ENCODE measurements at places on chromosomes 3 and 15.

GRCh38 chr15:67152429-67152828, 87.0 kb downstream of the SMAD3 start:
- no peak for DNase-seq

- DNase-seq, result no peak
Measured at GRCh38 chr3:102348904-102349303, 85.9 kb upstream of the ZPLD1 start.

DNA sequence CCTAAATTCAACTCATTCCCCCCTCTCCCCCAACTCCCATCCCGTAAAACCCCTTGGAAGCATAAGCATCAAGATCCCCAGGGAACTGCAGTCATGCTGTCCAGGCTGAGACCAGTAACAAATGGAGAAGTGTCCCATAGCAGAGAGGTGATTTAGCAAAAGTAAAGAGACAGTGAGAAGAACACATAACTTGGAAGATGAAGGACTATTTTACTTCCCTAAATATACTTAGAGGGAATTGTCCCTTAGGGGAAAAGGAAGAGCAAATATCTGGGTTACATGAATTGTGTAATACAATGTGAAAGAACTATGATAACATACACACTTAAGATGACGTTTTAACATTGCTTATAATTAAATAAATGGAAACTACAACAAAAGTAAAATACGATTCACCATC, 61.6 kb upstream of the LRRFIP2 start:
- no peak for DNase-seq

- DNase-seq, result no peak
Measured at GRCh38 chr3:33277193-33277882, at the start of gene FBXL2. TSS of gene FBXL2 (plus strand) at chr3:33277442. CDS start at chr3:33277513, 71 bp downstream.

- DNase-seq, result no peak
Measured at GRCh38 chr3:167885277-167885676, 149.8 kb downstream of the SERPINI1 start.

- DNase-seq, result peak; percentile 88
Measured at GRCh38 chr3:128993461-128994172, at the start of gene CFAP92. TSS of gene CFAP92 (minus strand) at chr3:128994076. CDS start at chr3:128993304, 772 bp downstream.
